ENCODE measurements at places on chromosomes 16 and 17.

DNA sequence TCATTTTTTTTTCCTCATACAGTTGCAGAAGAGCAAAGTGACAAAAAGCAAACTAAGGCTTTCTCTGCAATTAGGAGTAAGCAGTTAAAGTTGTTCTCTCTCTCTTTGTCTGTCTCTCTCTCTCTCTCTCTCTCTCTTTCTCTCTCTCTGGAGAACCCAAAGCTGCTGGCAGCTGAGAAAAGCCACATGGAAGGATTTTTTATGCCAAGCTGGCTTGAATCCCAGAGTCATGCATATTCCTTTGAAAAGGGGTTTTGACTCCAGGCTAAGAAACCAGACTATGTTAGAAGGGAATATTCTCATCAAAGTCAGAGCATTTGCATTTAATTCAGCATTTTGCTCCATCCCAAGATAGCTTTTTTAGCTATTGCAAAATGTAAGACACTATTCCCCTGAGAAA is 1114.2 kb upstream of the GOT2 start:
- DNase-seq: no peak

GRCh38 chr17:47860386-47860785 is 9.4 kb upstream of the SP6 start:
- no peak for DNase-seq

GRCh38 chr16:9259914-9260608 is 168.6 kb downstream of the HAPSTR1 start:
- no peak for DNase-seq

GRCh38 chr16:72262711-72263110 is 90.8 kb upstream of the PMFBP1 start:
- DNase-seq: no peak

DNA sequence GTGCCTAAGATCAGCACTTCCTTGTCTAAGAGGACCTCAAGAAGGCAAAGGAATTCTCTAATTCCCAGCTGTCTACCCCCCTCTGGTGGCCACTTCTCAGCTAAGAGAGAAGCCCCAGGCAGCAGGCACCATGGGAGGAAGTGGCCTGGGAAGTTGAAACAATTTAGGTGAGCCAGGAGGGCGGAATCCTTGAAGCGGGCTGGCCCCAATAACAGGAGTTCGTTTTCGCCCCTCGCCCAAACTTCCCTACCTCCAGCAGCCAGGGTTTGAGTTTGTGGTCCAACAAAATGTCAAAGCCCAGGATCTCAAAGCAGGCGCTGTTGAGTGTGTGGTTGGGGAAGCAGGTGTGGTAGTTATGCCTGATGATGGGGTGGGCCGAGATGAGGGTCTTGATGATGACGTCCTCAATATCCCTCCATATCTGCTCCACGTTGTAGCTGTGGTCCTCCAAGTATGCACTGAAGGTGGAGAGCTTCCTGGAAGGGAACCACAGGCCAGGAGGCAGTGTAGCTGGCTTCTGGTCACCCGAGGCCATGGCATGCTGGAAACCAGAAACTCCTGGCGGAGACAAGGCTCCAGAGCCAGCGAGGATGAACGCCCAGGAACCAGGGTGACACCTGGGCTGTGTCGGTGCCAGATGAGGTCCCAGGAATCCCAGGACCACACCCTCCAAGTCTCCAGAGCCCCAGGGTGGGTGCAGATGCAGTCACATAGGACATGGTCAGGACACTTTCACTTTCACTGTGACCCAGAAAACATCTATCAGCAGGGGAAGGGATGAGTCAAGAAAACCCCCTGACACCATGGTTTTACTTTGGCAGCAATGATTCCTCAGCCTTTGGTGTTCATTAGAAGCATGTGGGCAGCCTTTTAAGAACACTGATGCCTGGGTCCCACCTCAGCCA is 25.6 kb downstream of the TTLL6 start:
- no peak for DNase-seq

- no peak for DNase-seq
Measured at GRCh38 chr16:17312094-17312710, 158.6 kb downstream of the XYLT1 start.

- no peak for DNase-seq
Measured at GRCh38 chr16:50293994-50294855, 27.9 kb downstream of the ADCY7 start.

DNA sequence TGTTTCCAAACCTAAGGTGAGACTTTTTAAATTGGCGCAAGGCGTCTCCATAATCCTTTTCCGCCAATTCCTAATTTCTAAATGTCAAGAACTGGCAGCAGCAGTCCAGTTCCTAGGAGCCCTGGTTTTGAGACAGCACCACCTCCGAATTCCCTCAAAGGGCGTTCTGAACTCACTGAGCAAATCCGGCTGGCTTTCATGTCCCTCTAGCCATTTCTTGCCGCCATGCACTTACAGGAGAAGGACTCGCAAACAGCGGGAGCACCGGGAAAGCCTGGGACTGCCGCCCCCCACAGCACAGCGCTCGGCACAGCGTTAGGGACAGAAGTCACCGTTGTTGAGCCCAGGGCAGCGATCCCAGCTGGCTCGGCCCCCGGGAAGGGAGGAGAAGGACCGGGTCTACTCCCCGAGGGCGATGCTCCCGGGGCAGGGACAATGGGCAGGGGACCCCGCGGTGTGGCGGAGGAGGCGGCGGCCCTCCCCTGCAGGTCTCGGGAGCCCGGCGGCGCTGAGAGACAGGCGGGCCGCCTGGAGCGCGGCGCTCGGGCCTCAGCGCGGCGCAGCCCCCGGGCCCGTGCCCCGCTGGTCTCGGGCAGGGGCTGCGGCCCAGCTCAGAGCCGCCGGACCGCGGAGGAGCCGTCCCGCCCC is 545 bp downstream of the ARHGAP17 start:
- DNase-seq: no peak

GRCh38 chr17:45814622-45815606 is 29.8 kb upstream of the SPPL2C start:
- DNase-seq: no peak

GRCh38 chr16:46923513-46924295 is 39.5 kb downstream of the GPT2 start:
- DNase-seq: no peak

DNA sequence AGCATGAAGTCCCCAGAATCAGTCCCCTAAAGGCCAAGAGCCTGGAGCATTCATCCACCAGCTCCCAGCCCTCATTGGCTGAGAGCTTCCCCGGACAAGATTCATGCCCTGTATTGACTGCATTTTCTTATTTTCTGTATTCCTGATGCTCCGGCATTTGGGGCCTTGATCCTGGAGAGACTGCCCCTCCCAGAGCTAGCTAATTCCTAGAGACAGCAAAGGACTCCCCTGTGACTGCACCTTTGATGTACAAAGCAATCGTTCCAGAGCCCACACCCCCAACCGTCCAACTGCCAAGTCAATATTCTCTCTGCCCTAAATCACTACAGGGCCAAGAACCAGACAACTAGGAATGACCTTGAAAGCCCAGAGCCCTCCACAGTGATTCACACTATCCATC is 93.4 kb upstream of the CDH5 start:
- DNase-seq: no peak

DNA sequence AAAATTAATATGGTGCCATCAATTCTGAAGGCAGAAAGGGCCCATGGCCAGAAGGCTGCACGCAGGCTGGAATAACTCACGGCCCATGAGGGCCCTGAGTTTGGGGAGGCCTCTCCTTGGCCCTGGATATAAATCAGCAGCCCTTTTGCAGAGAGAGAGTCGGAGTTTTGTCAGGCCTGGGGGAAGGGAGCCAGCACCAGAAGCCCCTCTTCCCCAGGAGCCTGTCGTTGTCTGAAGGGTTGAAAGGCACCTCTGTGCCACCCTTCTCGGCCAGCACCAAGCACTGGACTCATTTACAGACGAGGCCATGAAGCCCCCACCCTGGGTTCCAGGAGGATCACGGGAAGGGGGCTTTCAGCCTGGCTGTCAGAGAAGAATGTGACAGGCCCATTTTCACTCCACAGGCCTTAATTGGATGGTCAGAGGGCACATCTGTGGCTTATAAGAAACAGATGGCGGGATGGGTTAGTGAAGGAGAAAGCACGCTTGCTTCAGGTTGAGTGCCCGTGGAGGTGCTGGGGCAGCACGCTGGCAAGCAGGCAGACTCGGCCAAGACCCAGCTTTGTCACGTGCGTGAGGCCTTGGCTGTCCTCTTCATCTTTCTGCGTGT is 140.6 kb downstream of the CLEC16A start:
- no peak for DNase-seq

DNA sequence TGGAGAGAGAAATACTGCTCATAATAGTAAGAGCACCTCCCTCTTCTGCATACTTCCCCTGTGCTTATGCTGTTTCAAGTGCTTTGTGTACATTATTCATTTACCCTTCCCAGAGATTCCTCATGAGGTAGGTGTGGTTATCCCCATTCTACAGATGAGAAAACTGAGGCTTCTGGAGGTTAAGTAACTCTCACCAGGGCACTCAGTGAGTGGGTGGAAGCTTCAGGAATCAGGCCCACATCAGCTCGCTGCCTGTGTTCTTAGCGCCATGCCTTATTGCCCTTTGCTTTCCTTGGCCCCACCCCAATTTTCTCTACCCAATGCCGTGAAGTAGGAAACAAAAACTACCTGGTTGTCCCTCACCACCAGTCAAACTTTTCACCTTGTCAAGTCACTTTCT is 18.1 kb upstream of the ITGB3 start:
- no peak for DNase-seq

DNA sequence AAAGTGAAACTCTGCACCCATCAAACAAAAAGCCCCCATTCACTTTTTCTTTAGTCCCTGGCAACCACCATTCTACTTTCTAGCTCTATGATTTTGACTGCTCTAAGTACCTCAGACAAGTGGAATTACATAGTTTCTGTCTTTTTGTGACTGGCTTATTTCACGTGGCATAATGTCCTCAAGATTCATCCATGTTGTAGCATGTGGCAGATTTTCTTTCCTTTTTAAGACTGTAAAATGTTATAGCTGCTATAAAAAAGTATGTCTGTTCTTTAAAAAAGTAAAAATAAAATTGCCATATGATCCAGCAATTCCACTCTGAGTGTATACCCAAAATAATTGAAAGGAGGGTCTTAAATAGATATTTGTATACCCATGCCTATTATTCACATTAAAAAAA is 429.7 kb downstream of the CDH8 start:
- no peak for DNase-seq

- DNase-seq: no peak
Measured at GRCh38 chr16:85417156-85417860, 195.8 kb upstream of the GSE1 start.

DNA sequence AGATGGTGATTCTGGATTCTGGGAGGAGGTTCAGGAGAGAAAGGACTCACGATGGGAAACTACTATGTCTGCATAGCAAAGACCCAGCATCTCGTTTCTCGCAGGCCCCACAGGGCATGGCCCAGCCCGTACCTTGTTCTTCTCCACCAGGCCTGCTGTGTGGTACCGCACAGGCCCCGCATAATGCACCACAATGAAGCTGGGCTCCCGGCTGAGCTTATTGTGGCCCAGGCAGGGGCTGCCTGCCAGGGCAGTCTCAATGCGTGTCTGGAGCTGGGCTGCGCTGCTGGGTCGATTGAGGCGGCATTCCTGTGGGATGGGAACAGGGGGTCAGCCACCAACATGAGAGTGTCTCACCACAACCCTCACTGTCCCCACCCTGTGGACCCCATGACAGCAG is 20.4 kb downstream of the ZNHIT3 start:
- no peak for DNase-seq

DNA sequence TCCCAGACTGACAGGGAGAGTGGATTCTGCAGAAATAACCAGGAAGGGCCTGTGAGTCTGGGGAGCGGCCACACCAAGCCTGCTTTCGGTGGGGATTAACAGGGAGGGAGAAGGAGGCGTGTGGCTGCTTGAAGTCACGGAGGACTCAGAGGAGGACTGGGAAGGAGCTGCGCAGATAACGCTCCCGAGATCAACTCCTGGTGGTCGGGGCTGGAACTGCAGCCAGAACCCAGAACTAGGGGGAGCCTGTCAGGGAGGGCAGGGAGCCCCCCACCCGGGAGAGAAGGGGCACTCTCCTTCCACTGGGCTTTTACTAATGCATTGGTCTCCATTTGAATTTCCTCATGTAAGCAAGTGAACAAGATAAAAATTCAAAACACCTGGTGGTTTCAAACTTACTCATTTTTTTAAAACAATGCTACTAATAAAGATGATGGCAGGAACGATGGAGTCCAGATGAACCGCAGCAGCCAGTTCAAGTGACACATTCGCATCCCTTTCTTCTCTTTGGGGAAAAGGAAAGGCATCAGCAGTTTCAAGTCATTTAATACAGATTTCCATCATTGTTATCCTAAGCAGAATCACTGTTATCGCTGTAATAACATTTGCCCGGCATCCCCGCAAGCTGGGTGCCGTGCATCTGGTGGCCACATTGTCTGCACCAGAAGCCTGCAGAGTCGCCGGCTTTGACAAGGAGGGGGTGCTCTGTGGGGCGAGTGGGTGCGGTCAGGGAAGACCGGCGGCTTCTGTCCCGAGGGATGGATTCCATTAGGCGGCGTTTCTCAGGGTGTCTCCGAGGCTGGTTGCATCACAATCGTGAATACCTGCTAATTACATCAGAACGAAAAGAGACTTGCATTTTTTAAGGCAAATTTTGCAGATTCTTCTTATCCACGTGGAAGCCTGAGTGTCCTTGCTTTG is 183.0 kb downstream of the FOXL1 start:
- peak; percentile 11 for DNase-seq

- DNase-seq: no peak
Measured at GRCh38 chr17:81236784-81237183, 2.1 kb downstream of the TEPSIN start.

- DNase-seq: no peak
Measured at GRCh38 chr17:76142585-76143041, 1.6 kb upstream of the FOXJ1 start.

DNA sequence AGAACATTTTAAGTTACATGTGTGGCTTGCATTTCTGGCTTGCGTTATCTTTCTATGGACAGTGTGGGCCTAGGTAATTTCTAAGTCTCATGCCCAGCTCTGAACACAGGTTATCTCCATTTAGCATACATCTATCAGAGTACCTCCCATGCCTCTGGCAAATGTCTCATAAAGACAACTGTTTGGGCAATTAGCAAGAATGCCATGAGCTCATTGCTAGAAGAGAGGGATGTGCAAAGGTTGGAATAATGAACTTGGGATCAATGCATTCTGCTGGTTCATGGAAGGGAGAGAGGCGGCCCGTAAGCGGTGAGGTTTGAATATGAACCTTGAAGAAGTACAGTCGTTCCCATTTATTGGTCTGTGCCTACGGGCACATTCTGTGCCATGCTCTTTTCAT is 14.4 kb downstream of the SYT17 start:
- DNase-seq: no peak

GRCh38 chr17:8137645-8138373 is 13.9 kb upstream of the HES7 start:
- DNase-seq: no peak

DNA sequence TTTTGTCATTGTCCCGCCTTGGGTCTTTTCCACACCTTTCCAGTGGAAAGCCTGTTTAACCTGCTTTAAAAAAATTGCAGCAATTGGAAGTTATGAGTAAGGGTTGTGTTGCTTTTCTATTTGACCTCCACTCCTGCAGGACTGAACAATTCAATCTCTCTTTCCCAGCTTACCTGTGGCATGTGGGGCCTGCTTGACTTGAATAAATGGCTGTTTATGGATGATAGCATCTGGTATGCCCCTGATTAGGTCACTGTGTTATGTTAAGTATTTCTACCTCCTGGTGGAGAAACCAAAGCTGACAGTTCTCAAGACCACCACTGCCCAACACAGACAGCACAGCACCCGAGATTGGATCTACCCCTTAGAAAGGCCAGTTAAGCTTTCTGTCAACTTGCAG is 64.8 kb upstream of the NOG start:
- no peak for DNase-seq

- no peak for DNase-seq
Measured at GRCh38 chr17:16936536-16937310, 35.2 kb downstream of the TNFRSF13B start.

All from CD4-positive, alpha-beta T cell treated with Interleukin-4 for 4 hours (primary cell).